ENCODE measurements at places on chromosomes 16 and 17.

- DNase-seq = no peak
Measured at GRCh38 chr16:78836802-78837491, 737.5 kb downstream of the WWOX start.

- no peak for DNase-seq
Measured at GRCh38 chr17:56136301-56136700, 17.0 kb upstream of the ANKFN1 start.

- no peak for DNase-seq
Measured at GRCh38 chr16:57541754-57542435, 548 bp upstream of the ADGRG5 start.

- DNase-seq = no peak
Measured at GRCh38 chr17:83174362-83175118, 95.1 kb downstream of the METRNL start.

DNA sequence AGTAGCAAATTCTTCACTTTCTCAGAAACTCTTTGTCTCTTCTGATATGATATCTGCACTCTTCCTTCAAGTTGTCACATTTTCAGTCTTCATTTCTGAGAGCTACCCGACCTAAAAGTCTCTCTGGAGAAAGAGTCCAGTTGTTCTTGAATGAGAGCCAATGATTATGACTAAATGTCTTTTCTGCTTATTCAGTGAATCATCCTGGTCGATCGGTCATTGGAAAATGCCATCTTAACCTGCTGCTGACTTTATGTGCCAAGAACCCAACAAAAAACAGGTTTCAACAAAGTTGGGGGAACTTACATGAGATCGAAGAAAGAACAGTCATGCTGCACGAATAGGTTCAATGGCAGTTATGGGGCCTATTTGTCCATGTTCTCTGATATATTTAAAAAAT lies 15.9 kb downstream of the SOX9 start:
- no peak for DNase-seq

GRCh38 chr17:40803617-40804082 lies 3.9 kb upstream of the KRT28 start:
- no peak for DNase-seq

GRCh38 chr16:65532846-65533245 lies 411.0 kb upstream of the CDH11 start:
- DNase-seq = no peak

- DNase-seq = no peak
Measured at GRCh38 chr17:32827227-32827626, 49.7 kb downstream of the MYO1D start.

- DNase-seq = no peak
Measured at GRCh38 chr16:17606460-17606859, 135.7 kb upstream of the XYLT1 start.

DNA sequence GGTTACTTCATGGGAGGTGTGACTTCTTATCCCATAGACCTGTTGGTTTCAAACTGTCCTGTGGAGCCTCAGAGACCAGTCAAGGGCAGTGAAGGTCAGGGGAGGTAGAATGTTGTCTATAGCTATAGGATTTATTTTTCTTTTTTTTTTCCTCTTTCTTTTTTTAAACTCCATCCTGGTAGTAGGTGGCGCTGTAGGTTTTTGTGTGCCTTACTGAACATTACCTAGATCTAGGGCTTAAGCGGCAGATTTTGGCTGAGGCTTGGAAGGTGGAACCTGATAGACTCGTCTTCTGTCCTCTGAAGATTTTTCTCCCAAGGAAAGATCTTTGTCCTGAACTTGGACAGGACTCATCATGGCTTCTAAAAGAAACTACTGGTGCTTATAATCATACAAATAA lies 8.2 kb upstream of the LASP1NB start:
- DNase-seq = no peak

- DNase-seq = no peak
Measured at GRCh38 chr16:4826526-4826925, 20.6 kb downstream of the GLYR1 start.

GRCh38 chr17:76473541-76473985 lies 6.2 kb downstream of the AANAT start:
- no peak for DNase-seq

DNA sequence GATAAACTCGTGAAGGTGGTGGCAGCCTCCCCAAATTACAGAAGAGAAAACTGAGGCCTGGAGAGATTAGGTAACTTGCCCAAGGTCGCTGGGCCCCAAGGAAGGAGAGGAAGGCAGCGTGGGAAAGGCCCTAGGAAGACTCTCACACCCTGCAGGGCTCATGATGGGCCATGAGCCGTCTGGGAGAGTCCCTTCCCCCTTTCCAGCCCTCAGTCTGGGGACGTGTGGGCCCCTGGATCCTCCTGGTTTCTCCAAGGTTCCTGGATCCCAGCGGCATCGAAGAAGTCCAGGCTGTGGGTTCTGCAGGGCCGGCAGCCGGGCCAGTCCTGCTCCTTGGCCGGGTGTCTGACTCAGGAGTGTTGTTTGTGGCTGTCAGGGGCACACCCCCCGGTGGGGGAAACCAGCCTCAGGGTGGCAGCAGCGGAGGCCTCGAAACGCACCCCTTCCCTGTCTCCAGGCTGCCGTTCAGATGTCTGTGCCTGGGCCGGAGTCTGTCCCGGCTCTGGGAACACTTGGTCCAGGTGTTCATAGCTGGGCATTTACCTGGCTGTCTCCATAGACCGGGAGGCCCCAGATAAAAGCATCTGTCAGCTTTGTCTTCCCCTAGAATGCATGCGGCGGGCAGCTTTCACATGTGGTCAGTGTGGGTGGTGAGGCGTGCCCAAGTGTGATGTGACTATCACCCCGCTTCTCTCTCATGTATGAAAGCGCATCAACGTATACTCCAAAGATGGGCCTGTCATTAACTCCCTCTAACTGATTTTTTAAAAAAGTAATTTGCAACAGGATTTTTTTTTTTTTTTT lies 3.7 kb upstream of the RAP1GAP2 start:
- DNase-seq = no peak

DNA sequence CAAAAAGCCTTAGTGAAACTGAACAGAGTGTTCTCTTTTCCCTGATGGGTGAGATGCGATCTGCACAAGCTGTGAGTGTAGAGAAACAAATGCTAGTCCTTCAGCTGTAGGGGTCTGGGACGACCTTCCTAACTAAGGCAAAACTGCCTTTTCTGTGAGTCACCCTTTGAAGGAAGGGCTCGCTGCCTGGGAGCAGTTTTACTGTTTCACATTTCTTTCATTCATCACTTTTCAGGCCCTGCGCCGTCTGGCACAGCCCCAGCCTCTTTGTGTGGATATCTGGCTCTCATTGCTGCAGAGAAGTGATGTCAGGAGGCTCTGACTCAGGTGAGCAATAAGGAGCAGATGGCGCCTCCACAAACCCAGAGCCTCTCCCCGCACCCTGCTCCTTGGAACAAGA lies 57.4 kb downstream of the HS3ST3A1 start:
- no peak for DNase-seq

DNA sequence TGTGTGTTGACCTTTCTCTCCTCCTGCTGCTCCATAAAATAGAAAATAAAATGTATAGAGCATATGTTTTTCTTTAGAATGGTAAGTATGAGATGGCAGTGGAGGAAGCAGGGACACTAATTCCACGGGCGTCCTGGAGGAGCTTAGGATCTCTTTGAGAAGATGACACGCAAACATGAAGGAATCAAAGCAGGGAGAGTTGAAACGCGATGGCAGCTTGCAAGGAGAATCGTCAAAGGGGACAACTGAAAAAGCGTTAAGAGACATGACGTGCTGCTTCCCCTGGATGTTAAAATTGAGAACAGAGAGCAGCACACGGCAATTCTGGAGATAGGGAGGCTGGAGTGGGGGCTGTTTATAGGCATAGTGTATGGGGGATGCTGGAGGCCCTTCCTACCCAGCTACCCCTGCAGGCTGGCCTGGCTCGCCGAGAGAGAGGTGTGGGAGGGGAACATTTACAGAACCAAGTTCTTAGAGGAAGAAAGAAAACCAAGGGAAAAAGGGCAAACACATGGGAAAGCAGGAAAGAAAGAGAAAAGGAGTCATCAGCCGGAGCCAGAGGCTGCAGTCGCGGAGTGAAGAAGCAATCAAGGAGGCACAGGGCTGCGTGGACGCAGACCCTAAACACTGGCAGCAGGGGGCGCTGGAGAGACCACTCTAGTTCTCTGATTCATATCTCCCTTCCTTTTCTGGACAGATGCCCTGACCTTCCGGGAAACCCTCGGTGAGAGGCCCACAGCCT lies 55.8 kb downstream of the MYH13 start:
- DNase-seq = no peak

DNA sequence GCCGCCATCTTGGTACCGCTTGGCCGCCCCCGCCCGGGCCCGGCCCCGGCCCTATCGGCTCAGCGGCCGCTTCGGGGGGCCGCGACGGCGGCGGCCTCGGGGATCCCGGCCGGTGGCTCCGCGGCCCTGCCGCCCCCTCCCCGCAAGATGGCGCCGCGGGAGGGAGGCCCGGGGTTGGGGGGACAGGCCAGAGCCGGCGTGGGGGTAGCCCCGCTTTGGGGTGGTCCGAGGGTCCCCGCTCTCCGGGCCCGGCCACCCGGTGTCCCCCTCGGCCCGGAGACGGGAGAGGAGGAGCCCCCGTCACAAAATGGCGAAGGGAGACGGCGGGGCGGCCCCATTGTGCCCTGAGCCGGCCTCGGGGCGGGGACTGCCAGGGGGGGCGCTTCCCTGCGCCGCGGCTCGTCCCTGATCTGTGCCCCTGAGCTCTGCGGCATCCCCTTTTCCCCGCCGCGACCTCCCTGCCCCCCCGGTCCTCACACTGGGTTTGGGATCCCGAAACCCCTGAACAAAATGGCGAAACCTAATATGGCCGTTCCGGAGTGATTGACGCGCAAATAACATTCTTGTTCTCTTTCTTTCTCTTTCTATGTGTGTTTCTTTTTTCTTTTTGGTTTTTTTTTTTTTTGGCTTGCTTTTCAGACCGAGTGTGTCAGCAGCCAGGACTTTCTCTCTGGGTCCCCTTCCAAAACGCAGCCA lies 986 bp downstream of the HAPSTR1 start:
- no peak for DNase-seq

- DNase-seq = no peak
Measured at GRCh38 chr17:76123749-76124581, 17.1 kb downstream of the FOXJ1 start.

DNA sequence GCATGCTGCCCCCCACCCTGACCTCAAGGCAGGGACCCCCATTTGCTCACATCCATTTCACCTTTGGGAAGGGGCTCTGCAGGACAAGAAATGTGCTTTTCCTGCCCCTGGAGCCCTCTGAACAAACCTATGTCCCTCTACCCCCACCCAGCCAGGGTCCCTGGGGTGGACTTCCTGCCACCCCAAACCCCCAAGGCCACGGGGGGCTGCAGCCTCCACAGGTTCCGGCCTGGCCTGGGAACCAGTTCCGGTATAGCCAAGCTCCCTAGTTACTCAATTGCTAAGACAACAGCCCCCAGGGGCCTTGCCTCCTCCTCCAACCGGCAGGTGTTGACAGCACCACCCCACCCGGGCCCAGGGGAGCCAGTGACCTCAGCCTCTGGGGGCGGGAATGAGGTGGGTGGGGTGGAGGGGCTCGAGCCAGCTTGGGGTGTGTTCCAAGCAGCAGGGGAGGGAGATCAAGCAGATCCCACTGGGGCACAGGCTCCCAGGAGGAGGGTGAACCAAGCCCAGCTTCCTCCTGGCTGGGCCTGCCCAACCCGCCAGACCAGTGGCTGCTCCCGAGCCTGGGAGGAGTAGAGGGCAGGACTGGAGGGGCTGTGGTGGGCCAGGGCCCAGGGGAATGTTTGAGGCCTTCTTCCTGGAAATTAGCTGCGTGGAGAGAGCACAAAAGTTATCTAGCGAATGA lies 6.6 kb downstream of the PNMT start:
- no peak for DNase-seq

DNA sequence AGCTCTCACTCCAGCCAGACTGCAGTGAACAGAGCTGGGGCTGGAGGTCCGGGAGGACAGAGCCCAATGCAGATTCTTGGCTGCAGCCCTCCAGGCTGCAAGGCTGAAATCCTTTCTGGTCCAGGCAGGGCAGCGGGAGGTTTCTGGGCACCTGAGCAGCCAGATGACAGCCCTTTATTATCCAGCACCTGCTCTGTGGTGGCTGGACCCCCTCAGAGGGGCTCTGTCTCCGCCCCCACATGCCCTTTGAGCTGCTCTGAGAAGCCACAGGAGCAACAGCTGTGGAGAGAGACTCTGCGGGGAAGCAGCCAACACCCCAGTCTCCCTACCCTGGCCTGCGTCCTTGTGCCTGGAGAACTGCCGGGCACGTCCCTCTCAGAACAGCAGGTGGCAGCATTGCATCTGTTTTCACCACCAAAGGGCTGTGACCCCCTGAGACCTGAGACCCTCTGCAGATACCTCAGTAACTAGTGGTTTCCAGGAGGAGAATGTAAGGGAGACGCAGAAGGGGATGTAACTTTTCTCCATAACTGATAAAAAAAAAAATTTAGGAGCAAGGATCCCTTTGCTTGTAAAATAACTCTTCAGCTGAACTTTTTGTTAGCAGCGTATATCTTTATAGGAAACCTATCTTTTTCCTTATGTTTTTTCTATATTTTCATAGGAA lies 3.7 kb upstream of the CNP start:
- no peak for DNase-seq

GRCh38 chr17:17843096-17843495 lies 6.3 kb upstream of the SREBF1 start:
- no peak for DNase-seq

GRCh38 chr16:66325717-66326376 lies 40.6 kb upstream of the CDH5 start:
- no peak for DNase-seq

GRCh38 chr17:43987131-43988021 lies 17.0 kb upstream of the NAGS start:
- DNase-seq = no peak

DNA sequence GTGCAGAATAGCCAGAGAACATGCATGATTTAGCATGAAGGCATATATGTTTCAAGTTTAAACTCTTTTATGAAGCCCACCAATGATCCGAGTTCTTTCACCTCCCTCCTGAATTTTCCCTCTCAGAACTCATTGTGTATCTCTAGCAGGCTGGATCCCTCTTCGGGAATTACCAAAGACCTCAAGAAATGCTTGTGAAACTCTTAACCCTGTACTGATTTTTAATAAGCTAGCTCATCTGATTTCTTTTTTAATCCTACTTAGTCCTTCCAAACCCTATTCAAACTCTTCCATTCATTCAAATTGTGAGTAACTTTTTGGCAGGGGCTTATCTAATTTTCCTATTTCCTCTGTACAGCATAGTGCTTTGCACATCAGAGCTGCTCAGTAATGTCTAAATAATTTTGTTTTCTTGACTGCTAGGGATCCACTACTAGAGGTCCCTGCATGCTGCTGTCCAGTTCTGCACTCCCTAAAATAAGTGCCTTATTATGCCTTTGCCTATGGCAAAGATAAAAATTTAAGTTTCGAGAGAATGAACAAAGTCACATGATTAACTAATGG lies 723.8 kb downstream of the CDH11 start:
- no peak for DNase-seq

Measured in cortex of kidney (tissue), 1 donor.